Hepatic stellate cell (primary cell): ENCODE measurements at places on chromosomes 7 and 10.

DNA sequence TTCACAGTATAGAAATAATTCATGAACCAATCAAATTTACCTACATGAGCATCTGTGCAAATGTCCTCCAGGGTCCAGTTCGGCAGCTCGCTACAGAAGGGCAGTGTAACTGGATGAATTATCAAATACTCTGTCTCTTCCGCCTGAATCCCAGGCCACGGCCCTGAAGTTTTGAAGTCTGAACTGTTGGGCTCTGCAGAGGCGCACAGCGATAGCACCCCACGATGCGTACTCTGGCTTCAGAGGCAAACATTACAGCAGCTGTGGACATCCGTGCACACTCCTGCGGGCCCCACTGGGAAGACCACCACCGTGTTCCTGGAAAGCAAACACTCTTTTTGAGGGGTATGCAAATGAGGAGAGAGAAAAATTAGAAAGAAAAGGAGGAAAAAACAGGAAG, 259.8 kb upstream of the TCERG1L start:
- no peak for DNase-seq

DNA sequence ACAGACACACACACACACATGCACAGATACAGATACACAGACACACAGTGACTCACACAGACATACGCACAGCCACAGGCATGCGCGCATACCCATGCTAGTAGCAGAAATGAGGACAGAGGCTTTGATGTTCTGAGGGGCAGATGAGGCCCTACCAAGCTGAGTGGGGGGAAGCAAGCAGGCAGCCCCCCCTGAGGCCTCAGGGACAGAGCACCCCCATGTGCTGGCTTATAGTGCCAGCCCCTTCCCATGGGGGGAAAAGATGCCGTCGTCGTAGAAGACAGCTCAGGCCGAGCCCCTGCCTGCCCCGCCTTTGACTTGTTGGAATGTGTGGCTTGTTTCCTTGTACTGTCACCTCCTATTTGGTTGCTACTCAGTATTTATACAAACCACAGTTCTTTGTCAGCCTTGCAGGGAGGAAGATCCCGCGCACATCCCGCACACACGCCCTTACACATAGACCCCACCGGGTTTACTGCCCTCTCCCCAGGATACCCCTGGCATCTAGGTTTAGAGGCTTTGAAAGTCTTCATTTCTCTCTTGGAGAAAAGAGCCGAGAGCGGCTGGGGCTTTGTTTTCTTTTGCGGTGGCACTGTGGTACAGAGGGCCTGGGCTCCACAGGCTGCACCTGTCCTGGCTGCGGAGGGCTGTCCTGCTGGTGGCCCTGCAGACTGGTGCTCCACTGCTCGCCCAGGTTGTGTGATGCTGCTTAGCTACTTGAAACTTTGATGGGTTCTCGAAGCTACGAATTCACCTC, 112.5 kb downstream of the DOCK1 start:
- DNase-seq: no peak

DNA sequence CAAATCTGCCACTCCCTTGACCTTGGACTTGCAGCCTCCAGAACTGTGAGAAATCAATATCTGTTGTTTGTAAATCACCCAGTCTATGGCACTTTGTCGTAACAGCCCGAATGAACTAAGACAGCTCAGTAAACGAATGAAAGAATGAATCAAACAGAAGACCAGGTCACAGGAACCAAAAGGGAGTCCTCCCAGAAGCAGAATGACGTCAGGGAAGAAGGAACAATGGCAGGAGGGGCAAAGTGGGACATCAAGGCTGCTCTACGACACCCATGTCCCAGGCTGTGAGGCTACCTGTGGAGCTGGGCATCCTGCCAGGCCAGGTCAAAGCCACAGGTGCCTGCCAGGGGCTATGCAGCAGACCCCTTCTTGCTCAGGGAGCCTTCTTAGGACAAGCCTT, 267.2 kb upstream of the PFKP start:
- no peak for DNase-seq

- peak; percentile 66 for DNase-seq
Measured at GRCh38 chr10:133260895-133261725, 15.6 kb downstream of the ADAM8 start.

GRCh38 chr7:33089142-33089541, 20.1 kb downstream of the RP9 start:
- no peak for DNase-seq

DNA sequence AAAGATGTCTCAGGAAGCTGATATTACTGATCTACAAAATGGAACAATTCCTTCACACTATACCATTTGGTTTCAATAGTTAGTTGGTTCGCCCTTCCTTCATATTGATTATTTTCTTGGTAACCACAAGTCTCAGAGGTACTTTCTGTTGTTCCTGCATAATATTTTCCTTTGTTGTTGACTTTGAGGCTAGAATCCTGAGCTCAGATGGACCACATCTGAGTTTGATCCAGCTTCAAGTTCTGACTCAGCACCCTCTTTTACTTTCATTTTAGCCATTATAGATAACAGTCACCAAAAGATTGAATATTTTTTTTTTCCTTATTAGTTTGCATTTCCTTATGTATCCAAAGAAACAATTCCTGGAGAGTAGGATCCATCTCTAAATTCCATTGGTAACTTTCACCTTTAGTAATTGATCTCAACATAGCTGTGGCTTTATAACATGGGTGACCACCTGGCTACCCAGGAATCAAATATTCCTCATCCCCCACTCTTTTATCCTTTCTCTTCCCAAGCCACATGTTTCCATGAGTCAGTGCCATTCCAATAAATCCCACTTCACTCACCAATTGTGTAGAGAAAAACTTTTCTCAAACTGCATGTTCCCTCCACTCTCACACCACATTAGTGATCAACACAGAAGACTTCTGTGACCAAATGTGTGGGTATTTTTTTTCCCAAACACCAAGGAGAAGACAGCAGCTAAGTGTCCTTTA, 9.7 kb upstream of the ABCA13 start:
- no peak for DNase-seq

DNA sequence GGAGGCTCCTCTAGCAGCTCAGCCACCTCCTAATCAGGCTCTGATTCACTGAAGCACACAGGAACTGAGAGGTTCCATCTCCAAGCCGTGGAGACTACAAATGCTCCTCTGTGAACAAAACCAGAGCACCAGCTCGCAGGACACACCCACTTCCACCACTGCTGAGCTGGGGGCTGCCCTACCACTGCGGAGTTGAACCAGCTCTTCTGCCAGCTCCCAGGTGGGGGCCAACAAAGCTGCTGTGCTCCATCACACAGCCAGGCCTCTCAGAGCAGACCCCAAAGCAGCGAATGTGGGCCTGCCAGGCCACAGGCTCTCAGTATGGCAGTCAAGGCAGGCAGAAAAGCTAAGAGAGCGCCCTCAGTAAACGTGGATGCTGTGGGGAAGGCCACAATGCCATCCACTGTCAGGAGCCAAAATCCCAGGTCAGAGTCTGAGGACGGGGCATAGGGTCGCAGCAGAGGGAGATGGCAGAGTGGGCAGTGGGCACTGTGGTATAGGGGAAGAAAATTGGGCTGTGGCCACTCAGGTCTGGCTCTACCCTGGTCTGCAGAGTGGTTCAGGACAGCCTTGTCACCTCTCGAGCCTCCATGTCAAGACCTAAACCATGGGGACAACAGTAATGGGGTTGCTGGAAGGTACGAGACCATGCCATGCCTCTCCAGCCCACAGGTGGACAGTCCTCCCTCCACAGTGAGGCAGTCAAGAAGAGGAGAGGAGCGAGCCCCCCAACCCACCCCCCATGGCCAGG, 82.1 kb downstream of the GRID1 start:
- no peak for DNase-seq

GRCh38 chr7:130149281-130150139, 55.7 kb downstream of the TMEM209 start:
- DNase-seq: no peak

DNA sequence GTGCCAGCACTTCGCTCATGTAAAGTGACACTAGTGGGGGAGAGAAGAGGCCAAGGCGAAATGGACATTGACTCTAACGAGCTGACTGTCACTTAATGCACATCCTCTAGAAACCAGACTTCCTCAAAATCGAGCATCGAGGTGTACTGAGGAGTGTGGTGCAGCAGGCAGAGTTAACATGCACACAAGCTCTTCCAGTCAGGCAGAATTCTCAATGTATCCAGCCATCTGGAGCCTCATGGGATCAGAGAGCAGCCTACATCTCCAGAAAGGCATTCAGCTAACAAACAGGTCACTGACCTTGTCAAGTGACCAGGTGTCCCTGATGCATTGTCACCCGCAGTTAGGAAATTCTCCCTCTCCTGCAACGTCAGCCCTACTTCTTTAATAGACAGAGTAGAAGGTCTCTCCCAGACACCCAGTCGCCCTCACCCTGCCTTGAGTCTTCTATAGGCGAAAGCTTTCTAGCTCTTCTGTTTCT, 259.8 kb upstream of the AOAH start:
- no peak for DNase-seq

DNA sequence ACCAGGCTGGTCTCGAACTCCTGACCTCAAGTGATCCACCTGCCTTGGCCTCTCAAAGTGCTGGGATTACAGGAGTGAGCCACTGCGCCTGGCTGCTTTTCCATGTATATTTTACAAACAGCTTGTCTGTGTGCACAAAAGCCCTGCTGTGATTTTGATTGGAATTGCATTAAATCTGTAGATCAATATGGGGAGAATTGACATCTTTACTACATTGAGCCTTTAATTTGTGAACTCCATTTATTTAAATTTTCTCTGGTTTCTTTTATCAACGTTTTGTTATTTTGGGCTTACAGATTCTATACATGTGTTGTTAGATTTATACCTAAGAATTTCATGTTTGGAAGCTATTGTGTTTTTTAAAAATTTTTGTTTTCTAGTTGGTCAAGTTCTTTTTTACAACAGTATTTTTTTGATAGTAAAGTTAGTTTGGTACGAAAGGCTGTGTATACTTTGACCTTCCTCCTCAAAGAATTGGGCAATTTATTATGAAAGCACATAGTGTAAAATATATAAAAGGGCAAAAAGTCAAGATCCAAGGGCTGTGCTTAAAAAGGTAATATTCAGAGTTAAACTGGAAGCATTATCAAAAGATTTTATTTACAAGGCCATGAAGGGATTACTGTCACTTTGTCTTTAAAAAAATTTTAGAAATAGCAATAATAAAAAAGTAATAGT, 92.8 kb downstream of the STK31 start:
- no peak for DNase-seq

DNA sequence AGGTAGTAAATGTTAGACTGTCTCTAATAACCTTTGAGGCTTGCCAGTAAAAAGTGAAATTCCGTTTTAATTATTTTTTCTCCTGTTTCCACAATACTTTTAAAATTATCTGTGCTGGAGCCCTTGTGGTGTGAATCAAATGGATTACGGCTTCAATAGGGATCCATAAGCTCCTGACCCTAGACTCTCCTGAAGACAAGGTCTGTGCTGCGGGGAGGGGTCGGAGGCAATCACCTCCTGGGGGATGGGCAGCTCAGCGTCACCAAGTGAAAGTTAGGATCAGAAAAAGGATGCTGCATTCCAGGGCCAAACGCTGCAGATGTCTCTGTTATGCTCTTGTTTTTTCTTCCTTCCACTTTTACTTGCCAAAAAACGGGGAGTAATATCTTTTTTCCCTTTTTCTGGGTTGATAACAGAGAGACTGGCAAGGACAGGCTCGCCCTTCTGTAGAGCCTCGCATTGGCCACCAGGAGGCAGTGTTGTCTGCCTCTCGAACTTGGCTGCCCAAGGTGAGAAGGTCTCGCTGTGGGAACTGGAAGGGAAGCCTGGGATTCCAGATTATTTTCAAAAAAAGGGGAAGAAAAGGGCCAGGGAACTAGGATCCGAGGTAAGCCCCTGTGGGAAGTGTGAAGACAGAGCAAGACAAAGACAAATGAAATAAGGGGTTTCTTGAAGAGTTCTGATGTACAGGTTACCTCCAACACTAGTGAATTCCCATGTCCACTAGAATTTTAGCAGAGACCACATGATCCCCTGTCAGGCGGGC, 621.9 kb downstream of the ACTR3B start:
- DNase-seq: no peak

GRCh38 chr10:74026428-74027015, 28.6 kb downstream of the VCL start:
- no peak for DNase-seq

DNA sequence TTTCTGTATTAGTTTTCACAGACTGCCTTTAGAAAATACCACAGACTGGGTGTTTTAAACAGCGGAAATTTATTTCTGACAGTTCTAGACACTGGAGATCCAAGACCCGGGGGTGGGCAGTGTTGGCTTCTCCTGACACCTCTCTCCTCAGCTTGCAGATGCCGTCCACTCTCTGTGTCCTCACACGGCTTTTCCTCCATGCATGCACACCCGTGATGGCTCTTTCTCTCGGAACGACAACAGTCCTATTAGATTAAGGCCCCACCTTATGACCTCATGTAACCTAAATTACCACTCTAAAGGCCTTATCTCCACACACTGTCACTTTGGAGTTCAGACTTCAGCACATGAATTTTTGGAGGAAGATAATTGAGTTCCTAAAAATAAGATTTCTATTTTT, 142.9 kb upstream of the VWC2 start:
- DNase-seq: no peak

DNA sequence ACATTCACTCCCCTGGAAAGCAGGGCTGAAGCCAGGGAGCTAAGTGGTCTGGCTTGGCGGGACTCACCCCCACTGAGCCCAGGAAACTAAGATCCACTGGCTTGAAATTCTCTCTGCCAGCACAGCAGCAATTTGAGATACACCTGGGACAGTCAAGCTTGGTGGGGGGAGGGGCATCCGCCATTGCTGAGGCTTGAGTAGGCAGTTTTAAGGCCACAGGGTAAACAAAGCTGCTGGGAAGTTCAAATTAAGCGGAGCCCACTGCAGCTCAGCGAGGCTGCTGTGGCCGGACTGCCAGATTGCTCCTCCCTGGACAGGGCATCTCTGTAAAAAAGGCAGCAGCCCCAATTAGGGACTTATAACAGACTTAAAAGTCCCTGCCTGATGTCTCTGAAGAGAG, 108.2 kb upstream of the FAM13C start:
- DNase-seq: no peak

GRCh38 chr10:70673929-70674559, 1.7 kb downstream of the ADAMTS14 start:
- no peak for DNase-seq

DNA sequence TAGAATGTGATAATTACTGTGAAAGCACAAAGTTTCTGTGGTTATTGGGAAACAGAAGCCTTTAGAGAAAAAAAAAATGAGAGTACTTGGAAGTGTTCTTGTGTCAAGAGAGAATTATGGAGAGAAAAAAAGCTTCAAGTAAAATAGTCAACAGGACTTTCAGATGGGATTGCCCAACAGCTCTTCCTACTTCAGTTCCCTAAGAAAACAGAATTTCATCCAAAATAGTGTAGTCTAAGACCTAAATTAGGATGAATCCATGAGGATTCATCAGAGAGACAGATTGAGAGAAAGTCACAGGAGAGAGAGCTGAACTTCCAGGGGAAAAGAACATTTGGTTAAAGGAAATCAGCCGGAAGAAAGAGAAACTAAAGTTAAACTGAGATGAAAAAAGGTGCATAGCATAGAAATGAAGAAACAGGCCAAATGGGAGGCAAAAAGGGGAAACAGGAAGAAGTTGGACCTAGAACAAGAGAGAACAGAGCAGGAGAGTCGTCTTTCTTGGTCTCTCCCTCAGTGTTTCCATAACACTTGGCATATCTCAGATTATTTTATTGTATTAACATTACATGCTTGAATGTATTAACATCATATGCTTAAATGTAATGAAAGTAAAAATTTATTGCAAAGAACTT, 2.5 kb downstream of the SCIN start:
- no peak for DNase-seq

GRCh38 chr7:78178319-78178718, 379.7 kb downstream of the PHTF2 start:
- DNase-seq: no peak

GRCh38 chr10:80356989-80357850, 639 bp downstream of the DYDC2 start:
- no peak for DNase-seq
